Myometrial cell (primary cell): ENCODE measurements at places on chromosomes 5 and 9. TPM values are rescaled to one million over a fixed set of nuclear protein-coding genes. Genes with fewer than 3 reads are reported as not detected.

The GMCL2 gene
- not detected in 2 replicates for total RNA-seq

The GOLM1 gene
- total RNA-seq: 64.0 and 70.0 TPM in 2 replicates

The SEMA4D gene
- under 0.01 and 0.18 TPM in 2 replicates for total RNA-seq

The OTULINL gene
- 19.9 and 24.5 TPM in 2 replicates for total RNA-seq

The MORN5 gene
- total RNA-seq: not detected in 2 replicates

The GBGT1 gene
- 9.5 and 16.7 TPM in 2 replicates for total RNA-seq

The LCN6 gene
- total RNA-seq: not detected in 2 replicates

The MEF2C gene
- 2.6 and 3.7 TPM in 2 replicates for total RNA-seq

The FOXD4L4 gene
- total RNA-seq: not detected in 2 replicates

The SNAPC3 gene
- 32.6 and 32.8 TPM in 2 replicates for total RNA-seq

The F2RL1 gene
- 23.6 and 28.8 TPM in 2 replicates for total RNA-seq

The GAS1 gene
- 49.9 and 54.6 TPM in 2 replicates for total RNA-seq

The C7 gene
- total RNA-seq: 1.4 and 2.8 TPM in 2 replicates

The ZFP37 gene
- 0.29 and 1.9 TPM in 2 replicates for total RNA-seq

The SPINK6 gene
- total RNA-seq: 1.1 TPM in 1 of 2 replicates, not detected in the other

The INSL4 gene
- not detected in 2 replicates for total RNA-seq

The SH2D3C gene
- under 0.01 TPM in 1 of 2 replicates, not detected in the other for total RNA-seq

The SLC26A2 gene
- 8.1 and 9.0 TPM in 2 replicates for total RNA-seq

The MAN2A1 gene
- 48.4 and 49.8 TPM in 2 replicates for total RNA-seq

The PCDHB7 gene
- total RNA-seq: under 0.01 and 1.4 TPM in 2 replicates

The CLK4 gene
- total RNA-seq: 4.4 and 7.8 TPM in 2 replicates

The HTR1A gene
- not detected in 2 replicates for total RNA-seq

The RMRP gene
- 1,659 and 5,862 TPM in 2 replicates for total RNA-seq

The NR2F1-AS1 gene
- 11.2 and 12.1 TPM in 2 replicates for total RNA-seq

The SPEF2 gene
- total RNA-seq: 1.7 and 6.4 TPM in 2 replicates

The GRK6 gene
- total RNA-seq: 48.4 and 55.9 TPM in 2 replicates

The MELK gene
- 33.4 and 39.9 TPM in 2 replicates for total RNA-seq

The CTSV gene
- total RNA-seq: 0.86 and 1.2 TPM in 2 replicates

The OR1Q1 gene
- total RNA-seq: not detected in 2 replicates

The PCDHAC1 gene
- total RNA-seq: not detected in 2 replicates

The SYNPO gene
- total RNA-seq: 4.6 and 7.6 TPM in 2 replicates

The PCDHB15 gene
- total RNA-seq: 0.35 TPM in 1 of 2 replicates, not detected in the other
